ENCODE measurements at places on chromosomes 3 and 15.

GRCh38 chr3:194836661-194837060 lies 151.0 kb downstream of the FAM43A start:
- DNase-seq = no peak

DNA sequence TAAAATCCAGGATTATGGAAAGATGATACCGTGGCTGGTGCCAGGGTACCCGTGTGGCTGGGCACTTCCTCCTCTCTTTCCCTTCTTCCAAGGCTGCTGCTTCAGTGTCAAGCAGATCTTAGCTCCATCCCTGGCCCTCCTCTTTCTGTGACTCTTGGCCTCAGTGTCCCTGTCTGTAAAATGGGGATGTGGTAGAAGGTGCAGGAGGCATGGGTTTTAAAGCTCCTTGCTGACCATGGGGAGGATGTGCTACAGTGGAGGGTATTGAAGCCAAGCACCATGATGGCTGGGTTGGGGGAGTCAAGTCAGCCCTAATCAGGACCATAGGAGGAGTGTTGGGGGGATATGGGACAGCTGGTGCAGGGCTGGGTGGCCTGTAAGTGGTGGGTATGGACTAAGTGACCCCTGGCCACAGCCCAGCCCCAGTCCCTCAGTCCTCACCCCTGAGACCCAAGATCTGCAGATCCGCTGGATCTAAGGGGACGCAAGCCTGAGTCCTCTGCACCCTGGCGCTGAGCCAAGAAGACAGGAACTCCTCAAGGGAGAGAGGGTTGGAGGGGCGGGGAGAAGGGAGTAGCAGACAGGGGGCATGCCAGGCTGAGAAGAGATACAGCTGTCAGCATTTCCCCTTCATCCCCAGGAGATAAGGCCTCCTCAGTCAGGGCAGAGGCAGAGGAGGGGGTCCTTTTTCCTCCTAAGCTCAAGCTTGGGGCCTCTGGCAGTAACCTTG lies 12.0 kb downstream of the PTH1R start:
- DNase-seq = peak; percentile 73

DNA sequence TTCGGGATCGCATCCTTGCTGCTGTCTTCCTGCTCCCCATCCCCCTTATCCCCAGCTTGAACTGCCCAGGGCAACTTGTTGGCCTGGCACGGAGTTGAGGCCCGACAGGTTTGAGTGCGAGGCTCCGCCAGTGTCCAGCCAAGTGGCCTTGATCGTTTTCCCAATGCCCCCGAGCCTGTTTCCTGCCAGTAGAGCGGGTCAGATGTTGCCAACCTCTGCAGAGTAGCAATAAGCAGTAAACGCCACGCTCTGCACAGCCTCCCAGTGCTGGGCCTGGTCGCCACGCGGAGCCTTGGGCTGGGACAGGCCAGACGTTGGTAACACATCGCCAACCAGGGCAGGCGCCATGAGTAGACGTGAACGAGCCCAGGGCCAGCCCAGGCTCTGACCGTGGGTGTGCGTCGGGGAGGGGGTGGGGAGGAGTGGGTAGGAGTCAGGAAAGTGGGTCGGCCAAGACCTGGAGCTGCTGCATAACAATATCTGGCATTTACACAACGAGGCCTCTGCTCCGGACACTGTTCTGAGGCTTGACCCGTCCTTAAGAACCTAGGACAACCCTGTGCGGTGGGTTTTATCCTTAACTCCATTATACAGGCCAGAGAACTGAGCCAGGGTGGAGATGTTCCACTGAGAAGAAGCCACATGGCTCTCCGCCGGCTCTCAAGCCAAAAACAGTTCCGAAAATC lies 444 bp upstream of the ABHD14A start:
- DNase-seq = peak; percentile 50

DNA sequence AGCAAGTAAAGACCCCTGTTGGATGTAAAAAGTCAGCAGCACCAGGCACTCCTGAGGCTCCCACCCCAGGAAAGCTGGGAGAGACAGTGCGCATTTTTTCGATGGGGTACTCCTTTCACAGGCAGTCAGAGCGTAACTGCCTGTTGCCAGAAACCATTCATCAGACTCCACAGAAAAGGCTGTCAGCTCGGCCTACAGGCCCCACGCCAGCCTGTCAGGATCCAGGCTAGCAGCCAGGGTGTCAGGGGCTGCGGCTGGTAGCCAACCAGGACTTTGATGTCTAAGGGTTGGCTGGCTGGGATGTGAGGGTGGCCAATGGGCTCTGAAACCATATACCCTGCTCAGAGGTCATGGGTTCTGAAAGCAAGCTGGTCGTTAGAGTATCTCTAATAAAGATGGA lies 164.5 kb downstream of the WNT5A start:
- no peak for DNase-seq

DNA sequence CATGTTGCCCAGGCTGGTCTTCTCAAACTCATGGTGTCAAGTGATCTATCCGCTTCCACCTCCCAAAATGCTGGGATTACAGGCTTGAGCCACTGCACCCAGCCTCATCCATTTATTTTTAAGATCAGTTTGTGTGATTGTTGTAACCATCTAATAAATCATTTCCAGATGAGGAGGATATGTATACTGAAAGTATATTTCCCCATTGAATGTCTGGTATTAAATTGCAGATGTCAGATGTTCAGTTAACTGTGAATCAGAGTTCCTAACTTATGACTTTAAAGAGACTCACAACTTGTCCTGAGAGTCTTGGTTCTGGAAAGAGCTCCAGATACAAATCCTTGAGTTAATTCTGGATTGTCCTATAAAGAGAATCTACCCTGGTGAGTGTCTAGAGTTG lies 62.4 kb downstream of the TRIM71 start:
- no peak for DNase-seq

DNA sequence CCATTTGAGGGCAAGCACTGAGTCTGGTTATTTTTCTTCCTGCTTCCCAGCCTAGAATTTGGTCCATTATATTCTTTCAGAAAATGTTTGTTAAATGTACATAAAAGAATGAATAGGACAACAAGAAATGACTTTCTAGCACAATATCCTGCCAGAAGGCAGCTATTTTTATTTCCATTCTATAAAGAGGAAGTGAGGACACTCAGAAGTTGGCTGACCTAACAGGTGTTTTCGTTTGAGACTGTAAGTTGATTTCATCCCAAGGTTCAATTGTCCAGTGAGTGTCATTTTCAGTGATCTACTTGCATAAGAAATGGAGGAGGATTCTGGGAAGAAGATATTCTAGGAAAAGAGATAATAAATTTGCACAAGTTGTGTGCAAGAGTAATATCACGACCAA lies 191.9 kb upstream of the POU1F1 start:
- peak; percentile 1 for DNase-seq

DNA sequence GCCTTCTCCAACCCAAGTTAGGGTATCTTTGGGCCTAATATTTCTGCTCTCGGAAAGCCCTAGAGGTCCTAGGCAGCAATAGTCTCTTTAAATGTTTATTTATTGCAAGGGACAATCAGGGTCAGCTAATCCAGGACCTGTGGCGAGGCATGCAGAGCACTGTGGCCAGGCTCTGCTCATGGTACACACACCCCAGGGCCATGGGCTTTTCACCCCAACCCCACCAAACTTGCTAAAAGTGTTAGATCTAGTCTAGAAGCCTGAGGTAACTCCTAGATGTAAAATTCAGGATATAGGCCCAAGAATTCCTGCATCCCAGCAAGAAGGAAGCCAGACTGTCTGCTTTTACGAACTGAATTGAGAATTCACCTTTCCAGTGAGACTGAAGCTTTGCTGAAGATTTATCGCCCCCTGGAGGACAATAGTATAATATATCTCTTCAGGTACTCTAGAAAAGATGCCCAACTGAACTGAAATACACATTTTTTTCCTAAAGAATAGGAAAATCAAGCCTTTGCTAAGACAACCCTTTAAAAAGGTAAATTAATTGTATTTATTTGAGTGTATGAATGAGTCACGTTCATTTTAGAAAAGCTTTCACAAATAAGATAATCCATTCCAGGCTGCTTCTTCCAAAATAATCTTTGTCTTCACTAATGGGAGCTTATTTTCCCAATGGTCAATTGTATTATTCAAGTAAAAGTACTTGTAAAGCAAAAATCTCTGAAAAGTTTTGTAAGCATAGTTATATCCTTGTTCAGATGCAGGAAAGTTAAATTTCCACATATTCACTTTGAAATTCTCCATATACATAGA lies 89.8 kb downstream of the LRRC3B start:
- peak; percentile 76 for DNase-seq

DNA sequence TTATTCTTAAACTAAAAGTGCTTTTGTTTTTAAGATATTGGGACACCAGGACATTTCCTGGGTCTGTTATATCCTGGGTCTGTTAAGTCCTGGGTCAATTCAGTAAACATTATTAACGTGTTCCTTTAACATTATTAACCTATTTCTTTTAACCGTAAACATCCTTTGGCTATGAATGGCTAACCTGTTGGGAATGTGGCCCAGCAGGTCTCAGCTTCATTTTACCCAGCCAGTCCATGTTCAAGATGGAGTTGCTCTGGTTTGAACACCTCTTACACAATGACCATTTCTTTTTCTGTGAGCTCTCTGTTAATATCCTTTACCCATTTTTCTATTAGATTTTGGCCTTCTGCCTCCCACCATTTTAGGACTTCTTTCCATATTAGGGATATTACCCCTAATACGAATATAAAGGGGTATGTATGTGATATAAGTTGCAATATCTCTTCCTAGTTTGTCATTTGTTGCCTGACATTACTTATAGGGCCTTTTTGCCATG lies 88.9 kb upstream of the NEDD4 start:
- no peak for DNase-seq

DNA sequence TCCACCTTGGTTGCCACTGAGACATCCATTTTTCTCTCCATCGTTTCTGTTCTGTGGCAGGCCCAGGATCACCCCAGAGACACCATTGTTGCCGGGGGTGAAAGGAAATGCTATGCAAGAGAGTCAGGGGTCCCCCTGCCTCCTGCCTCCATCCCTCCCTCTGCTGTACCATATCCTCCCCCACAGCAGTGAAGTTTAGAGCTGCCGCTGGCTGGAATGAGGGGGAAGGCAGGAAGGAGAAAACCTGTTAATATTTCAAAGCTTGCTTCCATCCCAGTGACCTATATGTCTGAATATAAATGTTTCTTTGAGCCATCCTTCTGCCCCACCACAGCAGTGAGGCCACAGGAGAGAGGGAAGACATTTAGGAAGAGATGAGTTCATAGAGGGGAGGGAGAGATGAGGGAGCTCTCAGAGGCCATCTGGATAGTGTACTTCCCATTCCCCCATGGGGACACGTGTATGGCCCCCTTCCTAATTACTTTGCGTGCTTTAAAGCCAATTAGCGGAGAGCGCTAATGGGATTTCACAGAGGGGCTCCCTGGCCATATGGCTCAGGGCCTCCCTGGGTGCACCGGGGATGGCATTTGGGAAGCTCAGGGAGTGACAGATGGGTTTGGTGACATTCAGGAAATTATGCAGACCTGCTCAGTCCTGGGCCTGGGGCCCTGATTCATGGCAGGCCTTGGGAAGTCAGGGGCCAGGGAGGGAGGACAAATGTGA lies 40.4 kb upstream of the CHRNB4 start:
- DNase-seq = no peak

- no peak for DNase-seq
Measured at GRCh38 chr3:145820170-145820569, 340.8 kb downstream of the PLOD2 start.

DNA sequence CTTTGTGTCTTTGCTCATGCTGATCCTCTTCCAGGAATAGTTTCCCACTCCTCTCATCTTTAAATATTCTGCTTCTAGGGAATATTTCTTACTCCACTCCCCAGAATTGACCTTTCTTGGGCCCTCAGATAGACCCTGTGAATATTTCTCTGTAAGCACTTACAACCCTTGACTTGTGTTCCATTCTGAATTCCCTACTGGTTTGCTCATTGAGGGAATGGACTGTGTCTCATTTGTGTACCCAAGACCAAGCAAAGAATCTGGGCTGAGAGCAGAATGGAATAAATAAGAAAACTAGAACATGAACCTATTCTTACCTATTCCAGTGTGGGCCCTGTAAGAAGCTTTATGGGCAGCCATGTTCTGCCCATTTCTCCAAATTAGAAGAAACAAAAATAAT lies 72.7 kb upstream of the TSPAN3 start:
- no peak for DNase-seq
